Hepatocyte (in vitro differentiated cells): ENCODE measurements at places on chromosomes 7 and 10. TPM values are rescaled to one million over a fixed set of nuclear protein-coding genes. Genes with fewer than 3 reads are reported as not detected.

Gene ZNF37A
- 4.3 and 6.0 TPM in 2 replicates for total RNA-seq

GRCh38 chr7:64874562-64875250 is 28.4 kb upstream of the ZNF273 start:
- no peak for DNase-seq

GRCh38 chr10:10844251-10844650 is 173.4 kb upstream of the CELF2 start:
- DNase-seq = no peak

- DNase-seq = no peak
Observed at GRCh38 chr10:88418871-88419270, 164.2 kb downstream of the RNLS start.

GRCh38 chr7:103134836-103135554 is 13.9 kb downstream of the NAPEPLD start:
- no peak for DNase-seq

DNA sequence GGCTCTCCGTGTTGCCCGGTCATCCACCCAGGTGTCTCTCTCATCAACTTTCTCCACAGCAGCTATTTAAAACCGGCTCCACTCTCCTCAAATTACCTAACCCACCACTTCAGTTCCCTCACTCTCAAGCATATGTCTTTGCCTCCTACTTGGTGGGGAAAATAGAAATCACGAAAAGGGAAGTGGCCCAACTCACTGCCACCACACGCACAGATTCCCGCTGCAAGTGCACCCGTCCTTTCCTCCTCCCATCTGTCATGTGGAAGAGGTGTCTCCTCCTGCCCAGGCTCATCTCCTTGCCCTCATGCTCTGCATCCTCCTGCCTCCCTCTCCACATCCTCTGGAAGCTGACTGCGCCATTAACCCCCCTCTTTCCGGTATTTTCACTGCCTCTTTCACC is 80.8 kb upstream of the MKX start:
- DNase-seq = no peak

- no peak for DNase-seq
Observed at GRCh38 chr7:134071355-134072331, 55.5 kb upstream of the LRGUK start.

Gene DOCK4
- total RNA-seq = 22.8 and 22.9 TPM in 2 replicates

Gene CALHM3
- not detected in 2 replicates for total RNA-seq

Gene ST8SIA6
- total RNA-seq = 0.24 TPM in 1 of 2 replicates, not detected in the other

DNA sequence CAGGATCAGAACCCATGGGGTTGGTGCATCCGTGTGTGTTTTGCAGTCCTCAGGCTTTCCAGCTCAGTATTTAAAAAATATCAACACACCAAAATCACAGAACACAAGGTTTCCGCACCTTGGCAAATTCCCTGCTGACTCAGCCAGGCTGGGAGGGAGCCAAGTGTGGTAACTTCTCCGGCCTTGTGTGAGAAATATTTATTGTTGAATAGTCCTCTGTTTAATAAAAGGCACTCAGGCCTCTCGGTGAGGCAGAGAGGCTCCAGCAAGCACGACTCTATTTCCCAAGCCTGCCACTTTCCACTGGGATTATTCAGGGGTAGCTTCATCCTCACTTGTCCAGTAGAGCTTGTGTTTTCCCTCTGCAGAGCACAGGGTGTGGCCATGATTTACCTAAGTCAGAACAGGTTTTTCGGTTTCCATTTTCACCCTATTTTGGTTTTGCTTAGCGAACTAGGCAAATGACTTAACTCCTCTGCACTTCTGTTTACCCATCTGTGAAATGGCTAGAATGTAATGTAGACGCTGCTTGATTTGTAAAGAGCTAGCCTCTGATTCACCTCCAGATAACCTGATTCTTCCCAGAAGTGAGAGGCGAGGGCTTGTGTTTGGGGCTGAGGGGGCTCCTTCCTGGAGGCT is 13.0 kb upstream of the CHST15 start:
- DNase-seq = peak; percentile 42

DNA sequence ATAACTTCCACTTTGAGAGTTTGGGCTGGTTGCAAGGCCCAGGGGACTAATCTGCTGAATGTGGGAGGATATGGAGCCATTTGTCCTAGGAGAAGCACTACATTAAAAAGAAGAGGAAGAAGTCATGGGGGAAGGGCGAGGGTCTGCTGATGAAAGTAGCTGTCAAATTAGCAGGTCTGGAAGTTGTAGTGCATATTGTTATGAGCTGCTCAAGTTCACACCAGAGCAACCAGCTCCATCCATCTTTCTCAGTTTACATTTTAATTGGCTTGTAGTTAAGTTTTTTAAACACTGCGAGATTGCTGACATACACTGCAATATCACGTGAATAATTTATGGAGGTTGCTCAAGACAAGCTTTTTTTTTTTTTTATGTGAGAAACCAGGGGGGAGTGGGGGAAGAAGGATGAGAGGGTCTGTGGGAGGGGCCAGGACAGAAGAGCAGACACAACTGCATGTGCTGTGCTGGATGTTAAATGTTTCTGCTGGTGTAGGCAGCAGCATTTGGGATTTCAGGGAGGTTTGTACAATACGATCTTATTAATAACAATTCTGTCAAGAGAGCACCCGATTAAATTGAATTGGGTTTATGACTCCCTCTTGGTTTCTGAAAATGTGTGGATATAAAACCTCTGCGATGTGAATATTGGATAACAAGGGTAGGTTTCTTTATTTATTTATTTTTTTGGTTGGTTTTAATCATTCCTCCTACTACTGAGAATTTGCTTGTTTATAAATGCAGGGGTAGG is 759.0 kb upstream of the GALNT17 start:
- DNase-seq = no peak

GRCh38 chr10:63227207-63227895 is 94.2 kb downstream of the NRBF2 start:
- DNase-seq = no peak

- no peak for DNase-seq
Observed at GRCh38 chr7:98805956-98806838, 63.6 kb downstream of the TMEM130 start.

GRCh38 chr10:71868192-71868697 is 17.2 kb upstream of the PSAP start:
- DNase-seq = peak; percentile 48

GRCh38 chr7:150927956-150928344 is 50.2 kb downstream of the KCNH2 start:
- DNase-seq = no peak

DNA sequence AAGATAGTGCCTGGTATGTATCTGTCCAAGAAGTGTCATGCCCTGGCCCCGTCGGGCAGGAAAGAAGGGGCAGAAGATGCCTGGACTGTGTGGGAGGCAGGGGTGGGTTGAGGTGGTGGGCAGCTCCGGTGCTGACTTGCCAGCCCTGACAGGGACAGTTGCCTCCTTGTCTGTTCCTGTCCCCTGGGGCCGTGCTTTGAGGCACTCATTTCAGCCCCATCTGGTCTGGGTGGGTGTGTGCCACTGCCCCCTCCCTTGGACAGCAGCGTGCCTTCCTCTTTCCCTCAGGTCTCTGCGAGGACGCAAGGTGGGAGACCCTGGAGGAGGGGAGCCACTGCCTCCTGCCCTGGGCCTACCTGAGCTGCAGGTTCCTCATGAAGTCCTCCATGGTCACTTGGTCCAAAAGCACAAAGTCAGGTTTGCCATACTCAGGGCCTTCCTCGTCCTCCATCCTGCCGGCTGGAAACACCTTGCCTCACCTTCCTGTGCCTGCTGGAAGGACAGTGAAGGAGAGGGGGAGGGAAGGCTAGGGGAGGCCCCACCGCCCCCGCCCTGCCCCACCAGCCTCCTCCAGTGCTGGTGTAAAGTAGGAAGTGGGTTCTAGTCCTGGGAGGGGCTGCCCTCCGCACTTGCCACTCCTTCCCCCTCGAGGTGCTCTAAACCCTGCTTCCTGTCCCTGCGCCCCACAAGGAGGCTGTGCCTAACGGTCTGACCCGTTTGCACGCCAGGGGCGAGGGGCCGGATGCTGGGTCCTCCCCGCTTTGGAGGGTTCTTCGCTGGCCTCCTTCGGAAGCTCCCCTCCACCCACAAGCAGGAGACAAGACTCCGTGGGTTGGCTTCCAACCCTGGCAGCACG is at the start of gene MYO1G:
Gene MYO1G (minus strand): TSS at position 505 of the 856 bp plus-strand sequence. CDS start 54 bp downstream, at position 451.
- no peak for DNase-seq

DNA sequence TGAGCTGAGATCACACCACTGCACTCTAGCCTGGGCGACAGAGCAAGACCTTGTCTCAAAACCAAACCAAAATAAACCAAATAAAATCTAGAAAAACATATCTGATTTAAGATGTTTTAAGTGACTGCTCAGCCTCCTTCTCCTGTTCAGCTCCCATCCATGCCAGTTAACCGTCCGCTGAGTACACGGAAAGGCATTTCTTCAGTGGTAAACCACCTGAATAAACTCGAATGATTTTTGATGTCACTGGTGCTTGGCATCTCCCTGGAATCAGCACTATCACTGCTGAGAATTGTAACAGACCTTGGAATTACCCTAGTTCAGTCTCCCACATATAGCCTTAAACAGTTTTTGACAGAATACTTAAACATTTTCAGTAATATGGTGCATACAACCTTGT is 24.1 kb upstream of the NRCAM start:
- no peak for DNase-seq

DNA sequence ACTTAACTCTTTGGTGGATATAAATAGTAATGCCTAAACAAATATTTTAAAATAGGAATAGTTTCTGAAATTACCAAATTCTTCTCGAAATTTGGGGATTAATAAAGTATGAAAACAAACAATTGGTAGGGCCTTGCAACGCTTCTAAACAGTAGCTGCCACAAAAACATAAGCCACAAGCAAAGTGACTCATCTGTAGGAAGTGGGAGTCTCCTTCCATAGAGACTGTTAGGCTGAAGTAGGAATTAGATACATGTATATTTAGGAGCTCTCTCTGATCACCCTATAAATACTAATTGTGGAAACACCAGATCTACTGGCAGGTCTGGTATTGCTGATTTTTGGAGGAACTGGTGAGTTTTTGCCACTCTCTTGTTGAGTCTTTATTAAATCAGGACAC is 5.7 kb upstream of the LMOD2 start:
- no peak for DNase-seq

DNA sequence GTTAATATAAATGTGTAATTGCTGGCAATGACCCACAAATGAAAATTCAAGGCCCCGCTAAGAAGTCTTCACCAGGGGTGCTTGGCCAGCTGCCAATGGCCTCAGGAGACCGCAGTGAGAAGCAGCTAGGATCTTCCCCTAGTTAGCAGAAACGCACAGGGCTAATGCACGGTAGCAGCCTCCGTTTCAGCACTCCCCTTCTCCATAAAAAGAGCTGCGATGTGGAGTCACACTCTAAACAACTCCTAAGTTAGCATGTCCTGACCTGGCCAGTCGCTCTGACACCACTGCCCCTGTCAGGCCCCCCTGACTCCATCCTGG is 139.0 kb downstream of the SEPTIN14 start:
- DNase-seq = no peak

Gene OR6B1
- total RNA-seq = not detected in 2 replicates

DNA sequence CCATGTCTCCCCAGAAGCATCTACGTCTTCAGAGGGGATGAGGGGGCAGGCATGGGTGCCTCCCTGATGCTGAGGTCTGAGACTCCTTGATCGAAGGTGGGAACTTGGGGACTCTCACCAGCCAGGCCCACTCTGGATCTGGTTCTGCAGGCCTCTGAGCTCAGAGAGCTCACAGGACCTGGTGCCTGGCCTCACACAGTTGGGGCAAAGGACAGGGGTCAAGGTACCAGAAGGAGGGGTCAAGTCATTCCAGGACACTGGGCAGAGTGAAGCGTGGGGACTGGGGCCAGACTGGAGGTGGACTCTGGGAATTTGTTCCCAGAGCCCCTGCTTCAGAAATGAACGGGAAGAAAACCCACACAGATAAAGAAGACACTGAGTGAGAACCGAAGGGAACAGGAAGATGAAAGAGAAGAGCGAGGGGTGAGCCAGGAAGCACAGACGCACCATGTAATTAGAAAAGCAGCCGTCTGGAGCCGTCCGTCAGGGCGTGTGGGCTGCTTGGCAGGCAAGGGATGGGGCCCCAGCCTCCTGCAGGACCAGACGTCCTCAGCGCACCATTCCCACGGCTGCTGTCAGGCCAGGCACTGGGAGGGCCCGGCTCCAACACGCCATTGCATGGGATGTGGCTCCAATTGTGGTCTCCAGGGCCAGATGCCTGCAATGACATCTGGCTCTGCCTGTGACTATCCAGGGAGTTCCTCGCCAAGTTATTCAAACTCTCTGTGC is 47.7 kb downstream of the ZCCHC24 start:
- DNase-seq = peak; percentile 62

GRCh38 chr10:79435271-79436065 is 10.0 kb downstream of the ZCCHC24 start:
- no peak for DNase-seq

GRCh38 chr10:113052076-113052830 is 102.2 kb downstream of the TCF7L2 start:
- DNase-seq = no peak

DNA sequence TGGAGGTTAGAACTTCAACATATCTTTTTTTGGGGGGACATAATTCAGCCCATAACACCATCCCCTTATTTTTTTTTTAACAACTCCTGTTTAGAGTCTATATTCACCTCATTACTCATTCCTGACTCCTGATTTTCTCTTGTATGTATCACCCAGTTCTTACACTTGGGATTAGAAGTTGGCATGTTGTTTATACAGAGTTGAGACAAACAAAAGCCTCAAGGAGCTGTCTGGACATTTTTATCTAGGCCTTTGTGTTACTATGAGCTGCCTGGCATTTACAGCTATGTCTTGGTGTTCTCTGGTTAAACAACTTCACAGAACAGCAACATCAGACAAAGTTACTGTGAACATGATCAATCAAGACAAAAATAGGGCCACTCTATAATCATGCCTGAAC is 517.5 kb downstream of the KIF20B start:
- no peak for DNase-seq

DNA sequence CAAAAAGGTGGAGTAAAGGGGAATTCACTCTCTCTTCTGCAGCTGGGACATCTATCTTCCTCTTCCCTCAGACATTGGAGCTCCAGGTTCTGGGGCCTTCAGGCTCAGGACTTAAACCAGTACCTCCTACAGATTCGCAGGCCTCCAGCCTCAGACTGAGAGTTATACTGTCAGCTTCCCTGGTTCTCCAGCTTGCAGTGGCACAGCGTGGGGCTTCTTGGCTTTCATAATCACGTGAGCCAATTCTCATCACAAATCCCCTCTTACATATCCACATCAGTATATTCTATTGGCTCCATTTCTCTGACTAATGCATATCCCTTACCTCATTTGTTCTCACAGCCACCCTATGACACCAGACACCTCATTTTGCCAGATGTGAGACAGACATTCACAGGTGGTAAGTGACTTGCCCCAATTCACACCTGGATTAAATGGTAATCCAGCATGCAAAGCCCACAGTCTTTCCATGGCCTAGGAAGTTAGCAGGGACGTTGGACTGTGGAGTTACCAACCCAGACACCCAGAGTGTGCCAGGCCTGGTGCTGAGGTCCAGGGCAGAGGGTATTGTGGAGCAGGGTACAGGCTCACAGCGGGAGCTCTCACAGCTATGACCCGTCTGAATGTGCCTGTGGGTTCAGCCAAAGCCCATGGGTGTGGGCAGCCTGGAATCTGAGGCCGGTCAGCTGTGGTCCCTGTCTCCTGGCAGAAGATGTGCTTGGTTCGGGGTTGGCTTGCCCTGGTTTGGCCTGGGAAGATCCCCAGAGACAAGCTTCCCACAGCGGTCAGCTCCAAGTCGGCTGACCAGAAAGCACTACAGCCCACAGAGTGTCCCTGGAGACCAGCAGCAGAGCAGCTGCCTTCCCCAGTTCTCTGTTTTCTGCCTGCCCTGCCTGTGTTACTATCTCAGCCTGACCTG is 18.4 kb upstream of the ZCCHC24 start:
- no peak for DNase-seq
